ENCODE measurements at places on chromosomes 7 and 10. TPM values are rescaled to one million over a fixed set of nuclear protein-coding genes. Genes with fewer than 3 reads are reported as not detected.

The CHRM2 gene
- 2.9 TPM for total RNA-seq

The GLUD1 gene
- total RNA-seq, result 112 TPM

The CPN1 gene
- not detected for total RNA-seq

The TRA2A gene
- 19.6 TPM for total RNA-seq

The SLC18A2 gene
- total RNA-seq, result 1.1 TPM

All from mesangial cell (primary cell).